ENCODE measurements at places on chromosomes 3 and 15. TPM values are rescaled to one million over a fixed set of nuclear protein-coding genes. Genes with fewer than 3 reads are reported as not detected.

DNA sequence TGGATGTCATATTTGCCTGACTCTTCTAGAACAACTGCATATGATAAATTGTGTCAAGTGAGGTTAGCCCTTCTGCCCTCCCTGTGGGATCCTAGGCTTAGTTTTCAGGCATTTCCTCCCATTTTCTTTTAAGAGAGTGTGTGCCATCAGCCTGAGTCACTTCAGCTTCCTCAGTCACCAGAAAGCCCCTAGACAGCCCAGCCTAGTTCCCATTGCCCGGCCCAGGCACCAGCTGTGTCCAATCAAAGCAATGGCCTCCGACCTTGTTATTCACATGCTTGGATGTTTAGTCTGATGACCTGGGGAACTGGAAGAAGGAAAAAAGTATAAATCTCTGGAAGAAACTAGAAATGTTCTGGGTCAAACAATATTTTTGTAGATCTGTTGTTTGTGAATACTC, 221.9 kb upstream of the LRIG1 start:
- no peak for DNase-seq

DNA sequence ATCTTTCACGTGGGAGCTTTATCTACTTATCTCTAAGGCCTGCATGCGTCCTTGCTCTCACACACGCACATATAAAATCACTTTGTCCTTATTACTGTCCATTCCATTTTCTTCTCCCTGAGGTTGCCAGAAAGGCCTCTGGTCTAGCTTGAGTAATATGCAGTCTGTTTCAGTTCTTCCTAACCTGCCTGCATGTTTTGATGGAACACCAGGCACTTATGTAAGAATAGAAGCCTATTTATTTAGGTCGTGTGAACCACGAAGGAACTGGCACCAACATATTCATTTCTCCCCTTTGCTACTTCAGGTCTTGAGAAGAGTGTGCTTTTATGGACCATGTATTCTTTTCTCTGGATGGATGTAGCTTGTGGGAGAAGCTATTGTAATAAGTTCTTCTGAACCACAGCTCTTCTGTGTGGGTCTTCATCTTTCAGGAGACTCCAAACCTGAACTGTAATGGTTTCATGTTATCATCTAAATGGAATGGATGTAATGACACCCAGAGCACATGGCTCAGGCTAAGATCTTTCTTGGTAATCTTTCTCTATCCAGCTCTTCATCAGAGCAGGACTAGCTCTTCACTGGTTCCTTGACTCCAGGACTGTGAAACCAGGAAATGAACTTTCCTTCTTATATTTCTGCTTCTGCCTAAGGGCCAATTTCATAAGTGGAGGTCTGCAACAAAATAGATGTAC, 53.8 kb downstream of the UBE2E2 start:
- DNase-seq = no peak

- DNase-seq = peak; percentile 40
These were observed 458.3 kb downstream of the MFSD1 start for GRCh38 chr3:159260049-159260662.

- DNase-seq = no peak
These were observed 288.0 kb upstream of the CHRM5 start for GRCh38 chr15:33680336-33680735.

- no peak for DNase-seq
These were observed 185.2 kb downstream of the UACA start for GRCh38 chr15:70578196-70578595.

DNA sequence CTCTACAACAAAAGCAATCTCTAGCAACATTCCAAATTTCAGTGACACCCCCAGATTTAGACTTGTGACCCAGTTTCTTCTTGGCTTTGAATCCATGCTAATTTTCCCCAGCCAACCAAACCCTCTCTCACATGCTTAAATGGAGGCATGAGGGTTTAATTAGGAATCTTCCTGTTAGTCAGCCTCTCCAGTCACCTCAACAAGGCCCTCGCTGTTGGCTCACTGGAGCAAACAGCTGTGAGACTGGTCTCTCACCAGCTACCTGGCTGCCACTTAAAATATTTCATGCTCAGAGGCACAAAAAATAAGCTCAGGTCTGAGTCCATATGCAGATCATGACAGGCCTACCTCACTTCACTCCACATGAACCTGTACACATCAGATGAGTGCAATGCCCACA, 630.4 kb upstream of the ADAMTS9 start:
- no peak for DNase-seq

DNA sequence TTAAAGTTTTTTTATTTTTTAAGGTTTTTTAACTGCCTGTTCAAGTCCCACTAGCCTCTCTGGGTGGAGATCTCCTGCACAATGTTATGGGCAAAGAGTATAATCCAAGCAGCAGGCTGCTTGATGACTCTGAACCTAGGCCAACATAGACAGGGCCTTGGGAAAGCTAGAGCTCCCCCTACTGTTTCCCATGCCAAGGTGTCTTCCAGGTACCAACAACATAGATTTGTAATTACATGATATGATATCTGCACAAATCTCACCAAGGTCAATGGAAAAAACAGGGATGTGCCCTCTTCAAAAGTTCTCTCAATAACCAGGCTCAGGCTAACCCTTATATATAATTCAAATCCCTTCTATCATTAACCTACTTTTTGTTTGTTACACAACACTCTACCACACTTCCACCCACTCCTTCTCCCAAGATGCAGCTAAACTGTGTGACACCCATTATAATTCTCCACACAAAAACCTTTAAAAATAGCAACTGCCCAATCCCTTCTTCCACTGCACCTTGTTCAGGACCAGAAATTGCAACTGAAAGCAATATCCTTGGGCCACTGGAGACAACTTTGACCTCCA, 43.8 kb downstream of the RBM15B start:
- peak; percentile 77 for DNase-seq

GRCh38 chr3:15892311-15893227, 94.8 kb upstream of the ANKRD28 start:
- DNase-seq = no peak

DNA sequence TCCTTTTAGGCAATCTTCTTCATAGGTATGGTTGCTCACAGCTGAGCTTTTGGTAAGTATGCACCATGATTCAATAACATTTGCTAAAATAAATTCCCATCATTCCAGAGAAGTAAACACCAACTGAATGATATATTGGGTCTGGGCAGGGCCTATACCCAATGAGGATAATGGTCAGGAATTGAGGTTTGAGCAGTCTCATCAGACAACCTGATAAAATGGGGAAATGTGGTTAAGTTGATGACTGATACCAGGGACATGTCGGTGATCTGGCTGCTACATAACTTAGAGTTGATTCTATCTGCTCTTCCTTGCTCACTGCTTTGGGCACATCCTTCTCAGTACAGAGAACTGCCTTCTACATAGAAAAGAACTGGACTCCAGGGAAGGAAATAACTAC, 92.9 kb downstream of the GPR156 start:
- DNase-seq = no peak

WDR93 gene
- polyA plus RNA-seq = 0.09 TPM

DNA sequence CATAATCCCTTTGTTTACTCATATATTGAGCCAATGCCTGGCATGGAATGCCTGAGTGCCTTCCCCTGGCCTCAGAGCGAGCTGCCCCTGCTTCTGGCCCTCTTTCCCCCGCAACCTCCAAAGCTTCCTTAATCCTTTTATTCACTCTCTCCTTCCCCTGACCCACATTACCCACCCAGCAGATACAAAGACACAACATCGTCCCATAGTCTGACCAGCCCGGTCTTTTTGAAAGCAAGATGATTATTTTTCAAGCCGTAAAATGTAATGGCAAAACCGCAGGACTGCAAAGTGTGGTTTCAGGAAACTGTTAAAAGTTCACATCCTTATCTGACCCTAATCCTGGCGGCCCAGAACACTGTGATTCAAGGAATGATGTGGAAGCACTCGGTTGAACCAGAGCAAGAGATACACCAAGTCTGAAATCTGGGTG, 78.4 kb upstream of the LRTM1 start:
- DNase-seq = no peak

DNA sequence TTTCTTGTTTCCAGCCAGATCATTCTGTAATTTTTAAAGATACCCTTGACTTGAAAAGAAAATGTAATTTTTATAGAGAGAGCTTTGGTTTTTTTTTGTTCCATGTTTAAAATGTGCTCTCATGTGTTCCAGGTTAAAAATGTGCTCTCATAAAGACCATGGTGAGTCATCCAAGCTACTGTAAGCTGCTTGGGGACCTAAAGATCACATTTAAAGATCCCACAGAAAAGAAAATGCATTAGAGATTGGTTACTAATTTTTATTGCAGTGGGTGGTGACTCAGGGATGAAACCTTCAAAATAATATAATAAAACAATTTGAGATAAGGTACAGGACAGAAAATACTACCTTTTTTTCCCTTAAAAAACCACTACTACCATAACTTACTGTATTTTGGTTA, 11.0 kb downstream of the TCF12 start:
- peak; percentile 70 for DNase-seq

- DNase-seq = no peak
These were observed 5.5 kb downstream of the B4GALT4 start for GRCh38 chr3:119235151-119235550.

COL8A1 gene
- 0.22 TPM for polyA plus RNA-seq

- DNase-seq = peak; percentile 83
These were observed 14.4 kb upstream of the TBL1XR1 start for GRCh38 chr3:177211503-177212277.

PCLAF gene
- 3.5 TPM for polyA plus RNA-seq

DNA sequence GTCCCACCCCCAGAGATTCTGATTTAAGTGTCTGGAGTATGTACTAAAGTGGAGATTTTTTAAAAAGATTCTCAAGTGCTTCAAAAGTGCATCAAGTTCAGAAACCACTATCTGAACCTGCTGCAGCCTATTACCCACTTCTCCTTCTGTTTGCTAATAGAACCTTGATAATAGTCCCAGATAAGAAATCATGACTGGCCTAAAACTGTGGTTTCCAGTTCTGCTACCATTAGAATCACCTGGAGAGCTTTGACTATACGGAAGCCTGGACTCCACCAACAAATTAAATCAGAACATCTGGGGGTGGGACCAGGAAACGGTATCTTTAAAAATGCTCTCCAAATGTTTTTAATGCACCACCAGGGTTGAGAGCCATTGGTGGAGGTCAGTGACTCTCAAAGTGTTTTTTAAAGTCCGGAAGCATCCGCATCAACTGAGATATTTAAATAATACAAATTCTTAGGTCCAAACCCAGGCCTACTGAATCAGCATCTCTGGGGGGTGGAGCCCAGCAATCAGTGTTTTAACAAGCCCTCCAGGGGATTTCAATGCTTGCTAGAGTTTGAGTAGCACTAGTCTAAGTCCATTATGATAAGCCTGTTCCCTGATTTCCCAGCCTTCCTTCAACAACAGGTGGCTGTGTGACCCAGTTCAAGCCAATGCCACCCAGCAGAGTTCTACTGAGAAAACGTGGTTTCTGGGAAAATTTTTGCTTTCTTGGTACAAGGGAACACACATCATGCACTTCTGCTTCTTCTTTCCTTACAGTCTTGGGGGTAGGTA, 45.4 kb upstream of the TIPARP start:
- no peak for DNase-seq

- DNase-seq = peak; percentile 13
These were observed 11.8 kb upstream of the ABHD10 start for GRCh38 chr3:111967068-111967467.

RTP1 gene
- not detected for polyA plus RNA-seq

ADIPOQ gene
- polyA plus RNA-seq = 0.54 TPM

DNA sequence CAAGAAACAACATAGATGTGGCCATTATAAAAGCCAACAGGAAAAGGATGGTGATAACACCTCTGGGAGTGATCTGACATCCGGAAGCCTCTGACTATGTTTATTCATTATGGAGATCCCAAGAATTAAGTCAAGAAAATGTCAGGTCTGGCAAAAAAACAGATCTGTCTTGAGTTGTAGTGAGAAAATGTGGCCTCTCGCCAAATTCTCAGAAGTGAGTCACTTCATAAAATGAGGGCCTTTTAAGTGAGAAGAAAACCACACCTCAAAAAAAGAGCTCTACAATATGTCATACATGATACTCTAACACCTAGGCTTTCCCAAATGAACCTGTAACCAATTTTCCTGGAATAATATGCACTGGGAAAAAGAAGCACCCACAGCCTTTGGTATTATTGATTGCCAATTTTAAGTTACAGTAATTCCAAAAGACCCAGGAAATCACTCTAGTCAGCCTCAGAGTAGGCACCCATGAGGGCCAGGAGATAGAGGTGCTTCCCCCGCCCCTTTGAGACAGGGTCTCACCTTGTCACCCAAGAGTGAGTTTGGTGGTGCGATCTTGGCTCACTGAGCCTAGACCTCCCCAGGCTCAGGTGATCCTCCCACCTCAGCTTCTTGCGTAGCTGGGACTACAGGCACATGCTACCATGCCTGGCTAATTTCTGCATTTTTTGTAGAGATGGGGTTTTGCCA, 38.0 kb downstream of the CCR3 start:
- DNase-seq = peak; percentile 61

DNA sequence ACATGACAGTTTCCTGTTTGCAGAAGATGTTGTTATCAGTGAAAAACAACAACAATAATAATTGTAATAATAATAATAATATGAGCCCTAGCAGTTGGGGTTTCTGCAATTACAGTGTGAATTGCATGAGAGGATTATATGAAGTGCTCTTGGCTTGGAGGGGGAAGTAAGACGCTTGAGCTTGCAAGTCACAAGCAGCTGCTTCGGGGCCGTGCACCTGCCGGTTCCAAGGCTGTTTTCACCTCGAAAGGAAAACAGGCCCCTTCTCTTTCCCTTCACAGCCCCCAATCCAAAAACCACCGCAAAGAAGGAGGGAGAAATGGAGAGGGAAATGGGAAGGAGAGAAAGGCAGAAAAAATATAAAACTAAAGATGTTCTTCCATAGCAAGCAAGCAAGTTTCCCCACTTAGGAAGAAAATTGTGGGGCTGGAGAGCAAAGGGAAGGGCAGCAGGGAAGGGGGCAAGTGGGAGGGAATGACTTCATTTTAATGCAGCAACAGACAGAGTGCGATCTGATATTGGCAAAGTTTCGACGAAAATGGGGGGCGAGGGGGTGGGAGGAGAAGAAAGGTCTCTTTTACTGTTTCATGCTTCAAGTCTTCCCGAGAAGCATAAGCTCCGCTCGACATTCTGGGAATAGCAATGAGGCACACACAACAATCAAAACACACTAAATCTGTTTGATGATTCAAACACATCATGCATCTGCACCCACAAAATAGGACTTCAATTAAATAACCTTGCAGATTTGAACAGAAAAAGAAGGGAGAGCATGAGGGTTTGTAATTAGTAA, 284.2 kb upstream of the ATP11B start:
- no peak for DNase-seq

GRCh38 chr3:112463250-112463649, 36.0 kb downstream of the BTLA start:
- DNase-seq = no peak

DNA sequence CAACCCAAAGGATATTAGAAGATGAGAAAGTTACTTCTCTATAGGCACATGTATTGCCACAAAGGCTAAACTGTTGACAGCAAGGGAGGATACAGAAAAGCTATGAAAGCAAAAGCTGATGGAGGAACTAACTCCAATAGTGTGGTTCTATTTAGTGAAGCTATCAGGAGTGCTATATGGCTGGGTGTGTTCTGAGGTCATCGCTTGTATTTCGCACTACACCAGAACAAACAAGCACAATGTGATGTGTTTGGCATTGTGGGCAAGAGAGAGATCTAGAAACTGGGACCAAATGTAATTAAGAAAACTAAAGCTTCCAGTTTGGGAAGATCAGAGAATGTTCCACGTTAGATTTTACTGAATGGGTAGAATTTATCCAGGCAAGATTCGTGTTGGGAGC, 220.4 kb upstream of the UMPS start:
- no peak for DNase-seq

GRCh38 chr15:76158815-76159214, 99.0 kb downstream of the TMEM266 start:
- no peak for DNase-seq
